Thyroid gland (tissue), 4 donors: ENCODE measurements at places on chromosomes 6 and 20. TPM values are rescaled to one million over a fixed set of nuclear protein-coding genes. Genes with fewer than 3 reads are reported as not detected.

- DNase-seq = peak; percentile 47
These were observed at the start of gene ESR1 for GRCh38 chr6:151807513-151808370. ESR1 (plus strand) TSS chr6:151807682; CDS start chr6:151807913, 231 bp downstream.

Gene PHACTR2
- total RNA-seq = 107 TPM

GRCh38 chr6:143146186-143146851, 85.6 kb downstream of the AIG1 start:
- DNase-seq = no peak

- peak; percentile 77 for DNase-seq
These were observed 14.6 kb downstream of the CD40 start for GRCh38 chr20:46132705-46133120.

- DNase-seq = no peak
These were observed 64.2 kb upstream of the FAM184A start for GRCh38 chr6:119142637-119143036.

DNA sequence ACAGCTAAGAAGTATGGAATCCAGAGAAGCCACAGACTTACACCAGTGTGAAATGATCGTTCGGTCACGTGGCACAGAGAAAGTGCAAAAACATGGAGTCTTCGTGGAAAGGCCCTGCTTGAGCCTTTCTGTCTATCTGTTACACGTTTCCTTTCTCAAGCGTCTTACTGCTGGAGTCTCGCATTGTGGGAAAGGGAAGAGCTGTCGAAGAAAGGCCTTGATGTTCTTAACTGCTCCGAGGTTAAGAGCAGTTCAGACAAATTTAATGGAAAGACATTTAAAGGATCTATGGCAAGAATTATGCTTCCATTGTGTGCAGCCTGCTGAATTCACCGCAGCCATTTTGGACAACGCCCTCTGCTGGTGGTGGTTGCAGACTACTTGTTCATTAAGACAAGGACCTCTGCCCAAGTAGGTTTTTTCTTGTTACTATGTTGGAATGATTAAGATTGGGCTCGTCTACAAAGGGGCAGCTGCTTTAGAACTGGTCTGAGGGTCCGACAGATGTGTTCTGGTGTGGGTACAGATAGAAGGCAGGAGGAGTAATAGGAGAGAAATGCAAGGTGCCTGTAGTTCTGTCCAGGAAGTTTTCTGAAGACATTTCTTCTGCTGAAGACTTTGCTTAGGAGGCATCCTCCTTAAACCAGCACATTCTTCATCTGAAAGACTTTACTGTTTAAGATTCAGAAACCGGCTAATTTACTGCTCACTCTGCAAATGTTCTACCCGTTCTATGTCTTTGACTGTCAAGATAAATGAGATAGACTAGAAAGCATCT, 24.7 kb upstream of the CCN6 start:
- DNase-seq = peak; percentile 70
